ENCODE measurements at places on chromosomes 2 and 18.

DNA sequence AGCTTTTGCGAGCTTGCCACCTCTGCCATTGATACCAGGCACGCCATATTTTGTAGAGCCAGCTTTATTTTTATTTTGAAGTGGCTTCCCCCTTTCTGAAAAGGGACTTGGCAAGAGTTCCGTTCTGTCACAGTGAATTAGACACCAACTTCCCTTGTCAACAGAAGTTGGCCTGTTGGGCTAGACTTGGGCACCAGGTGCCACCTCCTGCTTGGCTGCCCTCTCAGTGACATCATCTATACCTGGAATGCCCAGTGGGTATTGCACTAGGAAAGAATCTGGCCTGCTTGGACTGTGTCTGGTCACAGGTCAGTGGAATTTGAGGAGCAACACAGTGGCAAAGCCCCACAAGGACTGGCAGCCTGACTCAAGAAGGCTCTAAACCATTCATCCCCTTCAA is 101.0 kb downstream of the BCL2L11 start:
- no peak for DNase-seq

DNA sequence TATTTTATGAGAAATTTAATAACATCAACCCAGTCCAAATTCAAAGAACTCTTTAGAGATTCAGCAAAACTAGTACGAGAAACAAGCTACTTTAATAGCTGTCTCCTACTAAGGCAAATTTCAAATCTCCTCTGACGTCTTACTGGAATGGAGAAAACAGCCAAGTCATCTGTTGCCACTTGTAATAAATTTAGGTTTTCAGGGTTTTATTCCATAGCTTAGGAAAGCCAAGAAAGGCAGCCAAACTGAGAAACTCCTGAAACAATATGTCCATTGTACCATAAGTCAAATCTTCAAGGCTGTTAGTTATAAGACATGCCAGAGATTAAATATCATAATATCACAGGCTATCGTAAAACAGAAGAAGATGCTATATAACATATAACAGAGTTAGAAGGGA is 524.6 kb upstream of the SETBP1 start:
- DNase-seq: no peak

DNA sequence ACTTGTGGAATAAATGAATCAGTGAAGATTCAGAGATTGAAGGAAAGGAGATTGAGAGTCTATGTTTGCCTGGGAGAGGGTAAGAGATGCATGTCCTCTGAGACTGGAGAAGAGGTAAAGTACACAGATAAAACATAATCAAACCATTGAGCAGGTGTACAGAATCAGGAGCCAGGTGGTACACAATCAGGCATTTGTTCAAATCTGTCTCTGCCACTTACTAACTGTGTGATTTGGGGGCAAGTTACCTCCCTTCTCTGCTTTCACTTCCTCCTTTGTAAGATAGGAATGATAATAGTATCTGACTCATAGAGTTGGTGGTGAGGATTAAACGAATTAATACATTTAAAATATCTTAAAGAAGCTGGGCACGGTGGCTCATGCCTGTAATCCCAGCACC is 94.0 kb downstream of the CDK15 start:
- DNase-seq: no peak

DNA sequence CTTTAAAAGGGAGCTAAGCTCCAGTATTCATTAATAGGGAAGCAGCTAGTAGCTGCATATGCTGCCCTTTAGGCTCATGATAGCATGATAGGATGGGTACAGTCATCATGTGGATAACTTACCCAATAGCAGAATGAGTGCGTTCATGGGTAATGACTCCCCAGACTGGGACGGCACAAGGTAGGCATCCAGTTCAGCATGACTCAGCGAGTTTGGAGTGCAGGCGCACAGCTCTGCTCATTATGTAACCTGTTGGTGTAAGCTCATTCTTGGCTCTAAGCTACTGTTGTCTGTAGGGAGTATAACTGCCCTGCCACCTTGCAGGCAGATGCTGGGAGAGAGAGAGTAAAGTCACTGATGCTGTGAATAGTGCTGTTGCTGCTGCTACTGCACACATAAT is 209.2 kb upstream of the SYT4 start:
- no peak for DNase-seq

All from NCI-H1694 (cell line).